SK-N-SH treated with all-trans-retinoic acid at 6 μM for 48 hours (cell line): ENCODE measurements at places on chromosomes 6 and 20.

DNA sequence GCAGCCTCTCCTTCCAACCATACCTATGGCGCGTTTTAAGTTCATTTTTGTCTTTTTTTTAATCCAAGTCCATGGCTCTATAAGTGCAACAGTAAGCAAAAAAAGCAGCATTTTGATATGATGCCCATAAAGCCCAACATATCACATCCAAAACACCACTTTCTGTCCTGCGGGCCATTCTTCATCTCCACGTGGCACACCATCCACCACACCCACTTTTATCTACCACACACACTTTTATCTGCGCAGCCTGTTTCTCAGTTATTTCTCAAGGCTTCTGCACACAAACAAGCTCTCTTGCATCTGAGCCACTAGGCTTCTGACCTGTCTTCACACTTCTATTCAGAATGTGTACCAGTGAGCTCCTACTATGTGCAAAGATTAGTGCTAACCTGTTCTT is 5.3 kb downstream of the GCLC start:
- ATAC-seq = no peak

- no peak for ATAC-seq
Measured at GRCh38 chr6:39152262-39152661, 37.3 kb upstream of the SAYSD1 start.

DNA sequence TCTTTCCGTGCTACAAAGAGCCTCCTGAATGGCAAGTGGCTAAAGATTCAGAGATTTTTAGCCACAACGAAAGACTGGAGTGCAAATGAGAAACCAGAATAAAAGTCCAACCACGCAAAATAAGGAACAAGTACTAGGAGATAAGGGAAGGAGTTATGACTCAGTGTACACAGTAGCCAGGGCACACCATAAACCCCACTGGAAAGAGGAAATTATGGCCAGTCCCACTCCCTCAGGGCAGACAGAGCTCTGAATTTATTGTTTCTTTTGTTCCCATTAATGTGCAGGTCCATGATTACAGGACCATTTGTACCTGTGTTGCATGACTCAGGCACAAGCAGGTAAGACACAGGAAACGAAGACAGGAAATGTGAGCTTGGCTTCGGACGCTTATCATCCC is 150.3 kb upstream of the PREP start:
- ATAC-seq = no peak

GRCh38 chr20:25496968-25497401 is 88.3 kb downstream of the NINL start:
- ATAC-seq = no peak; the same call in 2 of the 3 replicates

- no peak for ATAC-seq
Measured at GRCh38 chr20:56711018-56711417, 81.9 kb downstream of the TFAP2C start.

DNA sequence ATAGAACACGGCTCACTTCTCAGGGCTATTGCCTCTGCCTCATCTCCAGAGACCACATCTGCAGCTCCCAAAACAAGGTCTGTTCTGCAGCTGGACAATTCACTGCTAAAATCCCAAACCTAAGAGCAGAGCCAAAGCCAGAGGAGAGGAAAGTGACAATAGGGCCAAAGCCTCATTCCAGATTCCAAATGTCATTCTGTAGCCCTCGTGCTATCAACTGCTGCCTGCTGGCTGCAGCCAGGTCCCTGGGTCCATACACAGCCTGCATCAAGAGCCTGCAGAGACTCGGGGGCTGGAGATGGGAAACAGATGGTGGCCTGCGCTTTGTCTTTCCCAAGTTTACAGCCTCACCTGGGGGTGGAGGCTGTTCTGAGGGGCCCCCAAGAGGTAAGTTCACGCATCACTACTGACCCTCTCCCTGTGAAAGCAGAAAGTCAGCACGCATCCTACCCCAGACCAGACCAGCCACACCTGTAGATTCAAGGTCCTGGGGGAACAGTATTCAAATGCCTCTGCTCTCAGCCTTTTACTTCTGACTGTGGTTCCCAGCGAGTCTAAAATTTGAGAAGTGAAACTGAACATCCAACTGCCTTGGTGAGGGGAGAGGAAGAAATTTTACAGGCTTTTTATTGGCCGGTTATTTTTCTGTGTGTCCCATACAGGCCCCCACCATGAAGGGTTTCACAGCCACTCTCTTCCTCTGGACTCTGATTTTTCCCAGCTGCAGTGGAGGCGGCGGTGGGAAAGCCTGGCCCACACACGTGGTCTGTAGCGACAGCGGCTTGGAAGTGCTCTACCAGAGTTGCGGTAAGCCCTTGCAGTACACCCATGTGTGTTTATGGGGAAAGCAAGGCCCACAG is at the start of gene LY86:
TSS of gene LY86 (plus strand) at position 657 of the 860 bp plus-strand sequence. CDS start at position 672, 15 bp downstream.
- ATAC-seq = no peak

DNA sequence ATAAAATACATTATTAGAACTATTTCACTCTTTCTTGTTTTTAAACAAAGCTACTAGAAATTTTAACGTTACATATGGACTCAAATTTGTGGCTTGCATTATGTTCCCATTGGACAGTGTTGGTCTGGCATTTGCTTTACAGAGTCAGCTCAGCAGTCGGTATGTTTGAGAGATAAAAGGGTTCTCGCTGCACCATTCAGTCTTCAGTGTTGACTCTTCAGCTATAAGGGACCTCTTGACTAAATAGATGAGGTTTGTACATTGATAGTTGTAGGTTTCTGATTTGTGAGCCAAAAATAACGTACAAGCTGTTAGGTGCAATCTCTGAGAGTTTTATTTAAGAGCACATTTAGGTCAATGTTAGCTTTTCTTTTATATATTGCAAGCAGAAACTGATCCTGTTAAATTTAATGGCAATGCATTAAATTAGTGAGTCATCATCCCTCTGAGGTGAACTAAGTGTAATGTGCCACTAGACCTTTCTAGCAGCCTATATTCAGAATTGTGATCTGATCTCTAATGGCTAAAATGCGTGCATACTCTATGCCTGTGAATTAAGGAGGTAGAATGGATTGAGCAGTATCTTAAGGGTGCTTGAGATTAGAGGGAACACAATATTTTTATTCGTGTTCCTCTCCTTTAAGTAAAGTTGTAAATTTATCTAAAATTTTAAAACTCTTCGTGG is 485.6 kb upstream of the SYNCRIP start:
- ATAC-seq = no peak

- no peak for ATAC-seq
Measured at GRCh38 chr6:119559586-119559985, 210.0 kb upstream of the MAN1A1 start.
